Activated CD8-positive, alpha-beta memory T cell treated with anti-CD3 and anti-CD28 coated beads for 36 hours (primary cell): ENCODE measurements at places on chromosomes 5 and 9. TPM values are rescaled to one million over a fixed set of nuclear protein-coding genes. Genes with fewer than 3 reads are reported as not detected.

LPAR1 gene
- not detected for total RNA-seq

SPINK13 gene
- not detected for total RNA-seq

GLRA1 gene
- total RNA-seq: not detected

GRIN1 gene
- total RNA-seq: 0.06 TPM

GALNT12 gene
- 6.6 TPM for total RNA-seq
